ENCODE measurements at places on chromosomes 7 and 10.

DNA sequence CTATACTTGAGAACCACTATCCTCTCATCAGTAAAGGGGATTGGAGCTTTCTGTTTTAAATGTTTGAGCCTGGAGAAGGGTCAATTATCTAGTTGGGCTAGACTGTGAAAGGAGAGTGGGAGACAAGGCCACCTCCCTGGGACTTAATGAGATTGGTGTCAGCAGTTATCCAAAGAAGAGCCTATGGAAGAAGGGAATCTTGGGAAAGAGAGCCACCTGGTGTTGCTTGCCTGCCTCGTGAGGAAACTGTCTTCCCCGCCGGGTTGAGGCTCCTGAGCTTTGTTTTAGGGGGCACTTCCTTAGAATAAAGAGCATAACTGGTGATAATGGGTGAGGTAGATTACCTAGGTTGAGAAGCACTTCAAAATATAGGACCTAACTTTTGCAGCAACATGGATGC, 32.0 kb upstream of the ABCB4 start:
- DNase-seq: no peak

- no peak for DNase-seq
These were observed 89.6 kb downstream of the PPP1R17 start for GRCh38 chr7:31776616-31777015.

DNA sequence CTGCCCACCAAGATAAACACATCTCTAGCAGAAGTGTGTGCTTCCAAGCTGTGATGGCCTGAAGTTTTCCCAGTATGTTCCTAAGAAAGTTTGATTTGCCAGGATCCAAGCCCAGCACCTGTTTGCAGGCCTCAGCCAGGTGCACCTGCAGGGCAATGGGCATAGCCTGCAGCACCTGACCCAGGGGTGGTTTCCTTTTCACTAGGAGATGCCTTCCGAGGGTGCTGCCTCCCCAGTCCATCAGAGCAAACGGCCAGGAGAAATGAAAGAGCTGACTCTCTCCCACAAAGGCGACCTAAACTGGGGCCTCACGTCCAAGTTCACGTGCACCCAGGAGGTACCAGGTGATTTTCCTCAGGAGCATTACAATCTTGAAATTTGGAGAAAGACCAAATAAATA, 7.1 kb downstream of the UCMA start:
- DNase-seq: no peak

DNA sequence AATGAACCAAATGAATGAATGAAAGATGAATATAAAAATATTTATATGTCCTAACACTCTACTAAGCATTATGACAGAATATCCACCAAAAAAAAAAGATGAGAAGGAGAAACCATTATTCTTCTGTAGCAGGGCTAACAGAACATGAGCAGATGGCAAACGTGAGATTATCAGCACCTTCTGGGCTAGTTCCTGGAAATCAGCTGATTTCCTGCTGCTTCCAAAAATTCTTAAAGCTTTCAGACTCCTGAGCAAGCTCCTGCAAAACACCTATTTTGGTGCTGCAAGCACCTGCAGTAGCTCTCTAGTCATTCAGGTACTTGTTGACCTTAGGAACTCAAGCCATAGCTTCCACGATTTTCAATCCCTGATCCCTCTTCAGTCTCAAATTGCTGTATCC, 51.8 kb downstream of the NPSR1 start:
- no peak for DNase-seq

DNA sequence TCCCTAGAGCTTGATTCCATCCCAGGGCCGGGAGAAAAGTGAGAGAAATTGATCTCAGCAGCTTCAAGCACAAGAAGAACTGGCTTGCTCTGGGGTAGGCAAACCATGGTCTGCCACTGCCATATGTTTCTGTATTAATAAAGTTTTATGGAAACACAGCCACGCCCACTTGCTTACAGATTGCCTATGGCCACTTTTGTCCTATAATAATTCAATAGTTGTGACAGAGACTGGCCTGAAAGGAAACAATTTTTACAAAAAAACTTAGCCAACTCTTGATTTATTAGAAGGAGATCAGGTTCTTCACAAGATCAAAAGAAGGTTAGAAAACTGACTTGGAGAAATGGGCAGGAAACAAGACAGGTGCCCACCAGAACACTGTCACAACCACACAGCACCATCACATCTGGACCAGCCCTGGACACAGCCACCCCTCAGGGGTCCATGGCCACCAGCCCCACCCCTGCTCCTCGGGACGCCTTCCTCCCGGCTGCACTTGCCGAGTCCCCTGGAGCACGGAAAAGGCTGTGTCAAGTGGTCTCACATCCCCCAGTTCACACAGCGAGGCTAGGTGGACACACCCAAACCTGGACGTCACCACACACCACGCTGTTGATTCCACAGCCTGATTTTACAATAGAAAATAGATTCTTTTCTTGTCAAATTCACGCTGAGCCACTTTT, 85.4 kb downstream of the PTPRN2 start:
- DNase-seq: no peak

Data from stimulated activated CD8-positive, alpha-beta memory T cell treated with anti-CD3 and anti-CD28 coated beads, Interleukin-12 subunit alpha, Interleukin-12 subunit beta, amount 100 ng/mL, for 4 hours (primary cell).